HuH-7 (cell line): ENCODE measurements at places on chromosomes 1 and 21.

DNA sequence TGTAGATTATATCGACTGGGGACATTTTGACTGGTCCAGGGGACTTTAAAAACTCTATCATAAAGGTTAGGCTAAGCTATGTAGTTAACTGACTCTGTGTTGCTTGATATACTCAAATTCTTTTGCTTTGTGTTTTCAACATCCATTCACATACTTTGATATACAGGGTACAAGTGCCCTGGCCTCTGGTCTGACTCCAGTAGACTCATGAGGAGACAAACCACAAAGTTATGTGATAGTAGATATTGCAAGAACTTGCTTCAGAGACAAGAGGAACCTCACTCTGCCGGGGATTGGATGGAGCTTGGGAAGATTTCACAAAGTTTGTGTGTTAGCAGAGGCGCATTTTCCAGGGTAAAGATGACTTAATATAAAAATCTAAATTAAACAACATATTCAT lies 1.3 kb downstream of the GORAB start:
- DNase-seq = no peak

- no peak for DNase-seq
Observed at GRCh38 chr1:55877437-55878232, 662.5 kb upstream of the USP24 start.

DNA sequence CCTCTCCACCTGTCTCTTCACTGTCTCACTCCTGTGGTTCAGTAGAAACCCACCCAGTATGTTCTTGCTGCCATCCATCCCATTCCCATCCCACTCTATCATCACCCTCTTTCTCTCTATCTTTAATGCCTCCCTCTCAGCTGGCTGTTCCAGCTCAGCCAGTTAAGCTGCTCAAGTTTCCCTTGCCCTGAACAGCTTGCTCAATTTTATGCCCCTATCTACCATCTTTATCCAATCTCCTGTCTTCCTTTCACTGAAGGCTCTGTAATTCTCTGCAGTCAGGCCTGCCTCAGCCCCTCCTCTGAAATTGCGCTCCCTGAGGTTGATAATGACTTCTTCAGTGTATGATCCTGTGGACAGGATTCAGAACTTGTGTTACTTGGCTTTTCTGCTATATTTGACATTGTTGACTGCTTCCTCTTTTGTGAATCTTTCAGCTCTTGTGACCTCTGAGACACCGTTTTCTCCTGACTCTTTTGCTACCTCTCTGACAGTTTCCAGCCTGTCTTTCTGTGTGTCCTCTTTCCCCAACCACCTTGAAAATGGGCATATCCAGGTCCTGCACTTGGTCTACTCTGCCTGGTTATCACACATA lies 13.9 kb upstream of the BCAR3 start:
- DNase-seq = no peak

DNA sequence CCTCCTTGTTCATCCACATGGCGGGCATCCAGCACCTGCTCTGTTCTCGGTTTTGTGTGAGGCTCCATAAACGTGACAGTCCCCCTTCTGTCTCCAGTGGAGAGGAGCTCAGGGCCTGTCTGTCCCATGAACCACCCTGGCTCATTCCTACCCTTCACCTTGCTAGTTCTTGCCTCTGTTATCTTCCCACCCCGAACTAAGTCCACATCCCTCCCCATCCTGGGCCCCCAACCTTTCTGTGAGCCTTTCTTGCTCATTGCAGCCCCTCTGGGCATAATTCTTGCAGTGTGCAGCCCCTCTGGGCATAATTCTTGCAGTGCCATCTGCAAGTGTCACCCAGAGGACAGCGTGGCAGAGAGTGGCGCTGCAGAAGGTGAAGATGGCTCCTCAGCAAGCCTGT lies 216.7 kb upstream of the TMEM51 start:
- DNase-seq = no peak

DNA sequence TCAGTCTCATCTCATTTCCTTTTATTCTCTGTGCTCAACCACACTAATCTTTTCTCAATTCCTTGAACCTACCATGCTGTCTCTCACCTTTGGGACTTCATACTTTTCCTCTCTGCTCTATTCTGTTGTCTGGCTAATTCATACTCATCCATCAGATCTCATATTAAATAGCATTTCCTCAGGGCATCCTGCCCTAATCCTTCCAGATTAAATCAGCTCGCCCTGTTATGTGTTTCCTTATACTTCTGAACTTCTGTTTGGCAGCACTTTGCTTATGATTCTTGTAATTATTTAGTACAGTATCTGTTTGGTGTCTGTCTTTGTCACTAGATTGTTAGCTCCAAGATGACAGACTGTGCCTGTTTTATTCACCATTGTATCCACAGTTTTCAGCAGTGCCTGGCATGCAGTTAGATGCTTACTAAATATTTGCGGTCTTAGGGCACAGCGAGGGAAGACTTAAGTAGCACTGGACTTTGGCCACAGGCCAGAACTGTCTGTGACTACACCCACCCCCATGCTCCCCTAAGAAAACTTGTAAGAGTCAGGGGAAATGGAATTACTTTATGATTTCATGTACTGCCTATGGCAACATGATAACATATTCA lies 9.9 kb upstream of the CAP1 start:
- no peak for DNase-seq

DNA sequence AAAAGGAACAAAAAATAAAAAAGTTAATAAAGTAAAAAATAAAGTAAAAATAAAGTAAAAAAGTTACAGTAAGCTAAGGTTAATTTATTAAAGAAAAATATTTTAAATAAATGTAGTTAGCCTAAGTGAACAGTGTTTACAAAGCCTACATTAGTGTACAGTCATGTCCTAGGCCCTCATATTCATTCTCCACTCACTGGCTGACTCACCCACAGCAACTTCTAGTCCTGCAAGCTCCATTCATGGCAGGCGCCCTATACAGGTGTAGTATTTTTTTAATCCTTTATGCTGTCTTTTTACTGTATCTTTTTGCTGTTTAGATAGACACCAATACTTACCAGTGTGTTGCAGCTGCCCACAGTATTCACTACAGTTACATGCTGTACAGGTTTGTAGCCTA lies 12.4 kb downstream of the ADAR start:
- no peak for DNase-seq

DNA sequence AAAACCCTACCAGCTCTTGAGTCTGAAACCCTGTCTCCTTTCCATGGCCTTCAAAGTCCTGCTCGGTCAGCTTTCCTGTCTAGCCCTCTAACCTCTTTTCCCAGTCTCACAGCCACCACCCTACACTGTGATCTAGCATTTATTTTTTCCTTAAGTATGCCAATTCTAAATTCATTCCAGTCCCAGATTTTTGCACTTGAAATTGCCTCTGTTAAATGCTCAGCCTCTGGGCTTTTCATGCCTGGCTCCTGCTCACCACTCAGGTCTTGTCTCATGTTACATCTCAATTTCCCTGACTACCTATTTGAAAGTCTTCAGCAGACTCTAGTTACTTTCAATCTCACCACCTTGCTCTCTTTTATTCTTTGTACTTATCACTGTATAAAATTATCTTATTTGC lies 176.2 kb downstream of the ADGRL4 start:
- no peak for DNase-seq

DNA sequence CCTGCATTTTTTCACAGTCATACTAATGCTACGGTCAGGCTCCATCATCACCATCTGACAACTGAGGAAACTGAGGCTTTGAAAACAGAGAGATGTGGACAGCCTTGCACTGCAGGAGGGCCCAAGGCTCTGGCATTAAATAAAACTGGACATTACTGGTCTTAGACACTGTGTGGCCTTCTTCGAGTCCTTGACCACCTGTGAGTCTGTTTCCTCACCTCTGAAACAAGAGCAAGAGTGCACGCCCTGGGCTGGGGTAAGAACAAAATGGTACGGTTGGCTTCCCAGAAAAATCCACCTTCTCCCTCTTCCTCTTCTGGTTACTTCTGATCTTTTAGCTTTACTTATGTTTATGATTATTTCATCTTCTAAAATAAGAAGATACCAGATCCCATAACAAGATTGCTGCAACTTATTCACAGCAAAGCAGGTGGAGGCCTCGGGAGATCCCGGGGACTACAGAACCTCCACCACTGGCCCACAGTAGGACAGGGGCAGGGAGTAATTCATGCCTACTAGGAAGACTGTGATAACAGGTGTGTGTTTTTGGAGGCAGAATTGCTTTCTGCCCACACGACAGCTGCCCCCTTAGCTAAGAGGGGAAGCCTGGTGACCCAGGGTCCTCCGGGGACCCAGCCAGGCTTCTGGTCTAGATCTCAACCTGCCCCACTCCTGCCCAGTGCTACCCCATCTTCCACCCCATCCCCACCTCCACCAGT lies 156.4 kb upstream of the EDN2 start:
- no peak for DNase-seq

GRCh38 chr1:199054694-199055093 lies 415.9 kb downstream of the PTPRC start:
- DNase-seq = no peak

DNA sequence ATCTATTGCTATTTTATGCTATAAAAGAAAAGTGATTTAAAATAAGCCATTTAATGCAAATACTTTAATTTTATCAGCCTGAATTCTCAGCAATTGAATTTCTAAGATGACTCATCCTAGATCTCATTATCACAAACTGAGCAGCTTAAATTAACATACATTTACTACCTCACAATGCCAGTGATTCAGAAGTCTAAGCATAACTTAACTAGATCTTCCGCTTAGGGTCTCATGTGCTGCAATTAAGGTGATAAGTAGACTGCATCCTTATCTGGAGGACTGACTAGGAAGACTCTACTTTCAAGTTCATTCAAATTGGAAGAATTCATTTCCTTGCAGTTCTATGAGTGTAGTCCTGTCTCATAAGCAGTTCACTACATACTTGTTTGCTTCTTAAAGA lies 286.6 kb downstream of the COL11A1 start:
- no peak for DNase-seq

DNA sequence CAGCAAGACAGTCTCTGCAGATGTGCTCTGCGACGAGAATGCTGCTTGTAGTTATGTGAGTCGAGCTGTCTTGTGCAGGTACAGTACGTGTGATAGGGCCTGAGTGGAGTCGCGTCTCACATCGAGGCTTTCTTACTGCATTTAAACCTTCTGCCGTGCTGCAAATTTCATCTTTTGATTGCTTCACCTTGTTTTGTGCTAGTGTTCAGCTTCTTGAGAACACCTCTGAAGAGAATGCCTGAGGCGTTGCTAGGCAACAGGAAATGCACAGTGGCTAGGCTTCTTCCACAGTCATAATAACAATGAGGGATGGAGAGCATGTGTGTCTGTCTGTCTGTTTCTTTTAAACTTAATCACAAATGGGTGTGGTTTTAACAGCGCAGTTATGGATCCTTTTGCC lies 52.9 kb downstream of the MRPS6 start:
- DNase-seq = no peak

- DNase-seq = no peak
Observed at GRCh38 chr1:154802982-154803920, 66.8 kb downstream of the KCNN3 start.

- no peak for DNase-seq
Observed at GRCh38 chr1:212794561-212795014, 2.9 kb downstream of the TATDN3 start.

DNA sequence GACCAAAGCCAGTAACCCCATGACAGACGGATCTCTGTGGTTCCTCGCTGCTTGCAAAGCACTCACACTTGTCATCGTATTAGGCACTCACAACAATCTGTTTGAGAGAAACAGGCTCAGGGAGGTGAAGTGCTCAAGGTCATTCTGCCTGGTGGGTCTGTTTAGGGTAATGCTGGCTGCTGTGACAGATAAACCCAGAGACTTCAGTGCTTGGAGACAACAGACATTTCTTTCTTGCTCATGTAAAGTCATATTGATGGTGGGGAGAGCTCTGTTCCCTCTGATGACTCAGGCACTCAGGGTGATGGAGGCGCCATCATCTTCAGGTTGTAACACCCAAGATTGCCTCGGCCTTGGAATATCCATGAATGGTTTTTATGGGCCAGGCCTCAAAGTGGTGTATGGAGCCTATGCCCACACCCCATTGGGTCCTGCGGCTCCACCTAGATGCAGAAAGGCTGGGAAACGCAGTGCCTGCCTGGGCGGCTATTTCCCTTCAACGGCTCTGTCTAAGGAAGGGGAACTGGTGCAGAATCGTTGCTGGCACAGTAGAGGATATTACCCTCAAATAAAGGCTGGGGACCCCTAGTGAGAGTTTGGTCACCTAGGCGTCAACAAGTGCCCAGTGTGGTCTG lies 71.6 kb upstream of the SELENON start:
- no peak for DNase-seq

DNA sequence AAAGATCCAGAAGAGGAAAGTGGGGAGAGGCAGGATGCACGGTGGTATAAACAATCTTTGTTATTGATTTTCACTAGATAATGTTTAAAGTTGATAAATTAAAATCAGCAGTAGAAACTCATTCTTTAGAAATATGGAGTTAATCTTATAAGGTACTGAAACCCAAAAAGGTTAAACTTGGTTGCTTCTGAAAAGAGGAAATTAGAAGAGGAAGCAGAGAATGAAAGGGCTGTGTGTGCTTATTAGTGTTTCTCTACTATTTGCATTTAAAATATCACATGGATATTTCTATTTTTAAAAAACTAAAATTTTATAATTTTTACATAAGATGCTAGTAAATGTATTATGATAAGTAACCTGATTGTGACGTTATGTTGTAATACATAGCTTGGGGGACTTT lies 24.4 kb downstream of the C1orf141 start:
- no peak for DNase-seq

GRCh38 chr1:96365076-96365475 lies 356.5 kb upstream of the PTBP2 start:
- DNase-seq = no peak

DNA sequence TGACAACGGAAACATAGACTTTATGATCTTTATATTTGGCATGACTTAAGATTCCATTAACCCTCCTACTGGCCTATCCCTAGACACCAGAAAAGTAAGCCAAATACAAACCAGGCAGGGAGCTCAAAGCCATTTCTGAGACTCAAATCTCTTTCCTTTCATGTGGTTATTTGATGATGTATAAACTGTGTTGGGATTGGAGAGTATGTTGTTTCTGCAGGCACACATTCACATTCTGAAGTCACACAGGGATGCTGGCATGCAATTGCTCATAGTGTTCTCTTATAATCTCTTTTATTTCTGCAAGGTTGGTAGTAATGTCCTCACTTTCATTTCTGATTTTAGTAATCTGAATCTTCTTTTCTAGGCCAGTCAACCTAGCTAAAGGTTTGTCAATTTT lies 5.8 kb downstream of the ZMYND12 start:
- DNase-seq = no peak

- peak; percentile 9 for DNase-seq
Observed at GRCh38 chr1:107782217-107782845, 182.6 kb downstream of the VAV3 start.

- DNase-seq = no peak
Observed at GRCh38 chr21:41761211-41761933, 5.5 kb downstream of the RIPK4 start.

DNA sequence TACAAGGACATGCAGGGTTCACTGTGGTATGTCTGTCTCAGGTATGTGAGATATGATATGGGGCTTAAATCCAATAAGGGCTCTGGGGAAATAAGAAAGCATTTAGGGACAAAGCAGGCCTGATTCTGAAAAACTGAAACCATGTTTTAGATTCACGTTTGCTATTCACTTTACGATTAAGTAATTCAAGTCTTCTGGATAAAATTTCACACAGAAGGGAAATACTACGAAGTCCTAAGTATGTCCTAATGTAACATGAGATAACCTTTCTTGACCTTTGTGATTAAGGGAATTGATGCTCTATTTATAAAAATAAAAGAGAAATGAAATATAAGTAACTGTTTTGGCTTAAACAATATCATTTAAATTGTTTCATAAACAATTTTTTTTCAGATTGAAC lies 55.4 kb downstream of the HNRNPR start:
- no peak for DNase-seq

- DNase-seq = peak; percentile 25
Observed at GRCh38 chr1:155499953-155500639, 62.5 kb downstream of the ASH1L start.

GRCh38 chr21:46442938-46443337 lies 15.8 kb upstream of the DIP2A start:
- DNase-seq = no peak
